Left lung (tissue), 14 donors: ENCODE measurements at places on chromosomes 5 and 9. TPM values are rescaled to one million over a fixed set of nuclear protein-coding genes. Genes with fewer than 3 reads are reported as not detected.

- peak; percentile 52 for DNase-seq
Observed at GRCh38 chr5:137752905-137753690, 1.1 kb downstream of the HNRNPA0 start.

DNA sequence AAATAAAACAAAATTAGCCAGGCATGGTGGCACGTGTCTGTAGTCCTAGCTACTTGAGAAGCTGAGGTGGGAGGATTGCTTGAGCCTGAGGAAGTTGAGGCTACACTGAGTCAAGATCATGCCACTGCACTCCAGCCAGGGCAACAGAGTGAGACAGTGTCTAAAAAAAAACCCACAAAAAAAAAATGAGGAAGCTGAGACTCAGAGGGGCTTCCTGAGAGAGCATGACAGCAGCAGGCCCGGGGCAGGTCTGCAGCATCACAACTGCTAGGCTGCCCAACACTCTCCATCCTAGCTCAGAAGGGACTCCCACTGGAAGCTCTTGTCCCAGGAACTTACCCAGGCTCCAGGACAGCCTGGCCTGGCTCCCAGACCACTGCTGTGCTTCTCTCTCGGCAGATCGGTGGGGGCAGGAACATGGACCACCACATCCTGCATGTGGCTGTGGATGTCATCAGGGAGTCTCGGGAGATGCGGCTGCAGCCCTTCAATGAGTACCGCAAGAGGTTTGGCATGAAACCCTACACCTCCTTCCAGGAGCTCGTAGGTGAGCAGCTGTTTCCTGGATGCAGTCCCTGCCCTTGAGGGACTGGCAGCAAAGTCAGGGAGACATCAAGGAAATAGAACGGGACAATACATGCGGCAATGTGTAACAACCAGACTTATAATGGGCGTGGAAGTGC, 19.1 kb downstream of the PTGS1 start:
- no peak for DNase-seq

DNA sequence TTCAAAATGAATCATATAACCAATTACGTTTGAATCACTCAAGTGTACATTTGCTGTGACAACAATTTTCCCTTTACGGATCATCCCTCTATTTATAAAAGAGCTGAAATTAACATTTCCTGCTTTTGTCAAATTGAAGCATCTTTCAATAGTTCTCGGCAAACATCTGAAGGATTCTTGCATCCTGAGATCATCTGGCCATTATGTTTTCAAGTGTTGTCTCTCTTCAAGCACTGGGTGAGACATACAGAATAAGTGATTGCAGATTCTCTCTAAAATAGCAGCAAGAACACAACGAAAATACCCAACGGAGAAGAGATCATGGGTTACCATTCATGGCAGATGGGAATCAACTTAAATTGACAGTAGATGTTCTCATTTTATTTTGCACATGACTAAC, 283.4 kb upstream of the GRAMD2B start:
- DNase-seq: no peak

GRCh38 chr5:126269511-126269910, 153.7 kb upstream of the GRAMD2B start:
- no peak for DNase-seq

Gene LSM11
- total RNA-seq: 3.2 TPM

- no peak for DNase-seq
Observed at GRCh38 chr9:92342825-92343488, 17.2 kb downstream of the CENPP start.

Gene GRIN1
- 0.17 TPM for total RNA-seq

DNA sequence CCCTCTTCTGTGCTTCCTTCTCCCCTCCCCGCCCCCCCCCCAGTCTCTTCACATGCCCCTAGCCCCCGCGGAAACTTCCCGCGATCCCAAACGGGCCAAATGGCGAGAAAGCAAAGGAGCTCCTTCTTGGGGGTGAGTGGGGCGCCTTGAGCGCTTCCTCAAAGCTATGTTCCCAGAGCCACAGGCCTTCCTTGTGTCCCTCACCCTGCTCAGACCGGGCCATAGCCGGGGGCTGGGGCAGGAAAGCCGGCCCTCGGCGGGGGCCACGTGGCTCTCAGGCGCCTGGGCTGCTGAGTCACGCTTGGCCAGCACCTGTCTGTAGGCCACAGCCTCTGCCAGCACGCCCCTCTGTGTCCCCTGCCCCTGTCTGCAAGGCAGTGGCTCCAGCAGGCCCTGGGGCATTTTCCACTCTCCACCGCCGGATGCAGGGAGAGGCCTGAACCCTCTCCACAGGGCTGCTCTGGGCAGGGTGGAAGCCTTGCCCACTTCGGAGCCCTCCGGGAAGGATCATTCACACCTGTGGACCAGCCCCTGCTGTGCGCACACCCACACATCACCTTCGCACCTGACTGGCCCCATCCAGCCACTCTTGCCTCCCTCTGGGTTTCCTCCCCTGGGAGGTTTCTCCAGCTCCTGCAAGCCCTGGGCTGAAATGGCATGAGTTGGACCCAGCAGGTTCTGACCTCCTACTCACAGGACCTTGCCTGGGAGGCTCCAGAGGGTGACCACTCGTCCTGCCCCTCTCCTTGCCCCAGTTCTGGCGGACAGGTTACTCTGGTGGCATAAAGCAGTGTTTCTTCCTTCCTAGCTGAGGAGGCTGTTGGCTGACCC, 1.2 kb upstream of the SQSTM1 start:
- peak; percentile 94 for DNase-seq

DNA sequence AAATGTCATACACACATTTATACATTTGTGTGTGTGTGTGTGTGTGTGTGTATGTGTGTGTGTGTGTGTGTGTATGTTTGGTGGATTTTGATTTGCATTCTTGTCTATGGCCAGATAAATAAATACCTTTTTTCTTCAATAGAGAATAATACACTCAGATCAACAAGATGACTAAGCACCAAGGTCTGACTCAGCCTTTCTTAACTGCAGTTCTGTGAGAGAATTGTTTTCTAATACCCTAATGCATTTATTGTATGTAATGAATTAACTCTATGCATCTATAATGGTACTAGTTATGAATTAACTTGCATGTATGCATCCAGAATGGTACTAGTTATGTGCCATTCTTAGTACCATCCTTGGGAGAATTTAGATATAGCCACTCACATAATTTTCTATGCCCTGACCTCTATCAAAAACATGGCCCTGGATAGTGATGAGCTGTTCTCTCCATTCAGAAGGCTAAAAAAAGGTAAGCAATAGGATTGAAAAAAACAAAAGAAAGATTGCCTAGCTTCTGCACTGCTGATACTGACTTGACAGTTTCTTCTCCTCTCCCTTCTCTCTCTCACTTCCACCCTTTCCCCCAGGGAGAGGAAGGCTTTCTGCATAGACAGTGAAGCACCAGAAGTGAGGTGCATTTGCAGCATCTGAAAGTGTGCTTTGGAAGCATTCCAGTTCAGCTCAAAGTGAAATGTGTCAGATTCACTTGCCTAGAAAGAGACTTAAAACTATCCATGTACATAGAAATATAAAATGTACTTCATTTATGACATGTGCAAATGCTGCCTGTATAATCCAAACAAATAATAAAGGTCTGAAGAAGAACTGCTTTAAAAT, 55.1 kb upstream of the CCDC112 start:
- no peak for DNase-seq

DNA sequence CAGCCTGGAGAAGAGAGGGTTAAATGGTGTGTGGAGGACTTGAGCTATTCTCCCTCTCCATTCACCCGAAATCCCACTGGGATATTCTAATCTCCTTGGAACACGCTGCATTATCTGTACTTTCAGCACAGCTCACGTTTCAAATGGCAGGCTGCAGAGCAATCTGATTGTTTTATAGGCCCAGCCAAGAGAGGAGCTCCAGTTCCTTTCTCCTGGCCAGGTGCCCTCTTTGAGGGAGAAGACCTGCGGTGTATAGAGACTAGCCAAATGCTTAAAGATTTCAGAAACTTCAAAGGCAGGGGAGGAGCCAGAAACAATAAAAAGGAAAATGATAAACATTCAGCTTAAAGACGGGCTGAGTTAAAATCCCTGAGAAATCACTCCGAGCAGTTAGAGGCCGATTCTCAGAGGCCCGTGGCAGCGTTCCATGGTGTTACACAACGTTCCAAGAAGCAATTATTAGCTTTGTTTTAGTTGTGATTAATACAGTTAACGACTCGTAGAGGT, 564.0 kb upstream of the KLF4 start:
- DNase-seq: peak; percentile 56

Gene HMCN2
- total RNA-seq: 3.7 TPM

GRCh38 chr9:135698767-135699166, 514 bp downstream of the SOHLH1 start:
- no peak for DNase-seq

DNA sequence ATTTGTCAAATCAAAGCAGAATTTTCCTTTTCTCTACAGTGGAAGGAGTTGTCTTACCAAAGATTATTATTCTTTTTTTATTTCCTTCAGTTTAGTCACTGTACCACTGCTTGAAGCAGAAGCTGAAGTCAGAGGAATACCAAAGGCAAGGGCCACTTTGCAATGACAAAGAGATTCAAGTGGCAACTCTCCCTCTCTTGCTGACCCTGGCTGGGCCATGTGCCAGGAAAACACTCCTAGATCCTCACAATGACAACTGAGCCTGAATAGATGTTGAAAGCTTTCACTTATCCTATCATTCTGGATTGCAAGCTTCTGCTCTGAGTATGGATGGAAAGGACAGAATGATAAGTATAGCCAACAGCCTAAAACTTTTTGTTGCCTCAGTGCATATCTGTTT, 618.3 kb downstream of the NR2F1-AS1 start:
- no peak for DNase-seq

DNA sequence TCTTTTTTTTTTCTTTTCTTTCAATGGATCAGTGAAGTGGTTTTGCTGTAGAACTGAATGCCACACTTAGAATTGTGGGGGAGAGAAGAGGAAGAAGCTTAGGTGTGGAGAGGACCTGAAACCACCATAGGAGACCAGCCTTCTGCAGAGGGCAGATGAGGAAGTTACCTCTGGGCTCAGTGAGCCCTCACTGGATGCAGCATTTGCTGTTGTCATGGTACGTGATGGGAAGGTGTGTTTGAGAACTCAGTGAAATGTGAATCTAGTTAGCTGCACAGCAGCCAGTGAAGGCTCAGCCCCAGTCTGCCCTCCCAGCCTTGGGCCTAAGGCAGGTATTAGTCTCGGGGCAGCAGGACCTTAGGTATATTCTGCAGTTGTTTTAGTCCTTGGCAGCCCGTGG, 17.5 kb downstream of the CYFIP2 start:
- no peak for DNase-seq

- no peak for DNase-seq
Observed at GRCh38 chr9:95785209-95785608, 90.3 kb upstream of the ERCC6L2 start.

Gene CATSPER3
- 0.85 TPM for total RNA-seq

DNA sequence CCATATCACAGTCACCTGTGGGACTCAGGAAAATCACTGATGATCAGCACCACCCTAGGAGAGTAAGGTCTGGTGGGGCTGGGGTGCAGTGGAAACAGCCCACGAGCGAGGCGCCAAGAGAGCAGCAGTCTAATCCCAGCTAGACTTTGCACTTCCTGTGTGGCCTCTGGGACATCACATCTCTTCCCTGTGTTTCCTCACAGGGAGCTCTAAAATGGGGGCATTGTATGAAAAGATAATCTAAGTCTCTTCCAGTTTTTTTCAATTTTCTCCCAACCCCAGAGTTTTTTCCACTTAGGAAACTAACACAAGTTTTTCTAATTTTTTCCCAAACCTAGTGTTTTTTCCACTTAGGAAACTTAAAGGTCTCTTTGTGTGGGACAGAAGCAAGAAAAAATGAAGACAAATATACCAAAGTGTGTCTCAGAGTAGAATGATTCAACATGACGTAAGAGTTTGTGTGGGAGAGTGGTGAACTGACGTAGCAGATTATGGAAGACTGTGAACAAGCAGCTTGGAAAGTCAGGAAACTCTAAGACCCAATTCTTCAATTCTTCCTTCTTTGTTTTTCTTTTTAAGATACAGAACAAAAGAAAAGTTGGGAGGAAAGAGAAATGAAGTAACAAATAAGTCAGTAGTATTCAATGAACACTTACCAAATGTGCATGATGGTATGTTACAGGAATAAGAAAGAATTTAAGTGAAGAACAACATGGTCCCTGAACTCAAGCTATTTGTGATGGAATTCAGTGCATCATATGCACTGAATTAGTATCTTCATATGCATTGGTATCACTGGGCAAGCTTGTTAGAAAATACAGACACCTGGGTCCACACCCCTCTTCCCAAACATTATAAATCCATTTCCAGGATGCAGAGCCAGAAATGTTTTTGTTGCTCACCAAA, 51.3 kb downstream of the LHFPL2 start:
- no peak for DNase-seq

- no peak for DNase-seq
Observed at GRCh38 chr5:147949711-147950573, 43.6 kb upstream of the C5orf46 start.

DNA sequence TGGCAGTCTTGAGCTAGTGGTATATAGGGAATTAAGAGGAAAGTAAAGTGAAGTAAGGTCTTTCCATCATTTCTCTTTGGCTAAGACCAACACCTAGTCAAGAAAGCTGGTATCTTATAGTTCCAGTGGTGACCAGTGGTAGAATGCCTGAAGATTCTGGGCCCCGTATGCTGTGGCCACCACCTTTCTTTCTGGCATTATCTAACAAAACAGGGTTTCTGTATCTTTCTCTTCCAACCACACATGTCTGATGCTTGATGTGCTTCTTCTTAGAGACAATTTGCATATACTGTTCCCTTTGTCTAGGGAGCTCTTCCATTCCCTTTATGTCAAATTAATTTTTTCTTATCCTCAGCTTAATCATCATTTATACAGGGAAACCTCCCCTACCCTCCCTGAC, 109.9 kb upstream of the SSBP2 start:
- DNase-seq: no peak

Gene PGGT1B
- 42.7 TPM for total RNA-seq

Gene BRINP1
- 0.70 TPM for total RNA-seq

Gene LHX6
- total RNA-seq: 9.1 TPM

DNA sequence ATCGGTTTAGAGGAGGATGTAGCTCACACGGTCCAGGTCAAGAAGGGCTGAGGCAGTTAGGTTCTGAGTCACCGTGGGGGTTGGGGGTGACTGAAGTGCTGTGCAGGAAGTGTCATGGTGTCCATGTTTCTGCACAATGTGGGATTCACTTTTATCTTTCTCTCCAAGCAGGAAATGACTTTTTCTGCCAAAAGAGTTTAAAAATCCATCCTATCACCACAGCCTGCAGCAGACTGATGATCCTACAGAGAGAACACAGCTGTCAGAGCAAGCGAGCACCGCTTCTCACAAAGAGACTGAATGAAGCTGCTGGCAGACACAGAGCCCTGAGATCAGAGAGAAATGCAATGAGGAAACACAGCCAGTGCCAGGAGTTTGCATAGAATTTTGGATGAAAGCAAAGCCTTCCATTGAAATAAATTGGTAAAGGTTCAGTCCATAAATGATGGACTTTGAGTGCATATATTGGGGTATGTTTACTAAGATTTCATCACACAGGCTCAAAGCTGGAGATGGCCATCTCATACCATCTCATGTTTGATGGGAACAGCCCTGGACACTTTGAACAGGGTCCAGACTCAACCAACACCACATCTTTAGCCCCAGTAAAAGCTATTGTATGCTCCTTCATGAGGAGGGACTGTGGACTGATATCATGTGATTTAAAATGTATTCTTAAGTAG, 213.9 kb upstream of the FBXL7 start:
- DNase-seq: peak; percentile 94

Gene GFRA3
- total RNA-seq: 1.9 TPM

Gene ACTBL2
- total RNA-seq: 0.16 TPM

GRCh38 chr5:109945723-109946480, 256.2 kb downstream of the MAN2A1 start:
- no peak for DNase-seq

Gene AFAP1L1
- total RNA-seq: 14.2 TPM
